Foreskin fibroblast (primary cell): ENCODE measurements at places on chromosomes 12 and 14.

- no peak for DNase-seq
Measured at GRCh38 chr12:43145481-43145880, 406.5 kb downstream of the ADAMTS20 start.

GRCh38 chr14:96734076-96734622, 63.0 kb upstream of the VRK1 start:
- no peak for DNase-seq

DNA sequence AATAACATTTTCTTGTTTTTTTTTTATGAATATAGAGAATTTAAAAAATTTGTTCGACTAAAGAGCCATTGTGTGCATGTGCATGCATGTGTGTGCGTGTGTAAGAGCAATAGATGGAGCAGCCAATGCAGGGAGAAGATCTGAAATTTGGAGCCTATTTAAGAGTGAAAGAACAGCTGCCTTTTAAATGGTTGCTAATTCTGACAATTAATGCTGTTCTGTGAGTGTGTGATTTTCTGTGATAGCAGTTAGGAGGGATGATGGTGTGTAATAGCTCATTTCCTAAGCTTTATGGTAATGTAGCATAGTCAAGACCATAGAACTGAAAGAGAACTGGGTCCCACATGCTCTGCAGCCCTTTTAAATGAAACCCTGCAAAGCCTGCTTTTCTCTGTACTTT, 137.9 kb downstream of the NRXN3 start:
- no peak for DNase-seq

DNA sequence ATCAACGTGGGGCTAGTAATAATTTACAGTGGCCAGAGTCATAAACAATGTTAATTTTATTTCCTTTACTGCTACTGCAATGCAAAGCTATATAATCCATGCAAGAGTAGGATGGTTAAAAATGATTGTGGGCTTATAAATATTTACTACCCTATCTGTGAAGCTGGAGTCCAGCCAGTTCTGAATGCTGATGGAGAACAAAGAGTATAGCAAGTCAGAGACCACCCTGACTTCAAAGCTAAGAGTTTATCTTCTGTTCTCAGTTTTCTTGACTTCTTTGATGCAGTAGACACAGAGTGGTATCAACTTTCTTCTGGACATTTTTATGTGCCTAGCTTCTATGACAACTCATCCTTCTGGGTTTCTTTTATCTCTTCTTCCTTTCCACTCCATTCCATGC, 34.0 kb upstream of the OVCH1 start:
- no peak for DNase-seq

GRCh38 chr12:14193639-14194038, 171.8 kb upstream of the ATF7IP start:
- DNase-seq = no peak

DNA sequence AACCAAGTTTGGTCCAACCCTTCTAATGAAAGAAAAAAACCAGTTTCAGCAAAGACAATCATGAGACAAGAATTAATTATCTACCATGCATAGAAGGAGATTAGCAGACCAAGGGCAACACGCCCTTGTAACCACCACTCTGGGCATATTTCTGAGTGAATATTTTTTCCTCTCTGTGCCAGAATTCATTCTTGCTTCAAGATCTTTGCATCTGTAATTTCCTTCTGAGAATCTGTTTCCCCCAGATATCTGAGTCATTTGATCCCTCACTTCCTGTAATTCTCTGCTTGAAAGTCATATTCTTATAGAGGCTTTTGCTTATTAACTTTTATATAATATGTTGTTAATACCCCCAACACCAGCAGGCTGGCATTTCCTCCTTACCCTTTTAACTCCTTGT, 243.7 kb downstream of the SLC16A7 start:
- peak; percentile 13 for DNase-seq

GRCh38 chr14:94605361-94605760, 6.8 kb upstream of the SERPINA3 start:
- DNase-seq = no peak

DNA sequence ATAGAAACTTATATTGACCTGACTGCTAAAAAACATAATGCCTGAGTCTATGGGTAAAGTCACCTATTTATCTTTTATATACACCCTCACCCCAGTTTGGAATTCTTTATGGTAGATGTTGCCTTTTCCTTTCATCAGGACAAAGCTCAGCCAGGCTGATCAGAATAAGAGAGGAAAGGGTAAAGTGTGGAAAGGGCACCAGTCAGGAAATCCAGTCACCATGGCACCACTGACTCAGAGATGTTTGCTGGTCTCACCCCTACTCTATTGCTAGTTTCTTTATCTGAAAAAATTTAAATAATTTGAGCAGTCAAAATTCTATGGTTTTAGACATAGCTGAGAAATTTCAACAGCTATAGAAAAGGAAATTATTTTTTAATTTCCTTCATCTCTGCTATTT, 49.2 kb upstream of the SSTR1 start:
- DNase-seq = no peak

DNA sequence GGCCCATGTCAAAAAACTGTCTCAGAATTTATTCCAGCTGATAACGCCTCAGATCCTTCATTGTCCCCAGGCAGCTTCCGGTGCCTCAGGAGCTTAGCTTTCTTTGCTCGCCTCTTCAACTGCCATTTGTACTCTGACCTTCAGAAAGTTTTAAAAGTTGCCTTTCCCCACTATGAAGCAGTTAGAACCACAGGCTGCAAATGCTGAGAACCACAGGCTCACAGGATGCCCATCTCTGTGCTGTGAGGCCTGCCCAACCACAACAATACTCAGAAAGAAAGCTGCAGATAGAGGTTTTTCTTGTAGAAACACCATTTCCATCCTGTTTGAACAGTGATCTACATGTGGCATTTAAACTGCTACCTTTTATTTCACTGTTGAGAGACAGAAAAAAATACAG, 131.1 kb downstream of the PRKCH start:
- no peak for DNase-seq

DNA sequence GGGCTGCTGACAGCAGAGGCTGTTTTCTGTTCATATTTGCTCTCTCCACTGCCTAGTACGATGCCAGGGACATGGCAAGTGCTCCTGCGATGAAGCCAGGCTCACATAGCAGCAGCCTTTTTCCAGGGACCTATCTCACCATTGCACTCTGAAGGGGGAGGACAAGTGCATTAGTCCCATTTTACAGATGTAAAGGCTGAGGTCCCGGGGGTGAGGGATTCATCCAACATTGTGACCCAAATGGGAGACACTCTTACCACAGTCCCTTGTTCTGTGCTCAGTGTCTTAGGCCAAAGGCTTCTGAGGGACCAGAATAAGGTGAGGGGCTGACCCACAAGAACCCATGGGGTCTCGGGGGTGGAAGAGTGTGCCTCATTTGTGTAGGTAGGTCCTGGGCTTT, 21.6 kb upstream of the ESRRB start:
- no peak for DNase-seq

GRCh38 chr14:105505101-105505500, 14.1 kb downstream of the TEDC1 start:
- no peak for DNase-seq

DNA sequence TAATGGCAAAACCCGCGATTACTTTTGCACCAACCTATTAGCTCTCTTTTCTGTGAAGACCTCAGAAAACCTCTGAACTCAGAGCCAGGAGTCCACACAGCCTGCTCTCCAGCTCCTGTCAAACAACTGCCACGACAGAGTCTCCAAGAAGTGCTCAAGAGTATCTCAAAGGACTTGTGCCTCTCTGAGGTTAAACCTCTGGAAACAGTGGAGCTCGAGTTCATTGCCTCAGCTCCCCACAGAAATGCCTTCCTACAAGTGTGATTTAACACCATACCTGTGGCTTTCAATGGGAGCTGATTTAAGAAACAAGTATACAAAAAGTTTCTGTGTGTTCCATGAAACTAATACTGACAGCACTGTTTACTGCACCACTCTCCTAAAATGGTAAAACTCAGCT, 20.1 kb downstream of the ACTN1 start:
- DNase-seq = no peak

DNA sequence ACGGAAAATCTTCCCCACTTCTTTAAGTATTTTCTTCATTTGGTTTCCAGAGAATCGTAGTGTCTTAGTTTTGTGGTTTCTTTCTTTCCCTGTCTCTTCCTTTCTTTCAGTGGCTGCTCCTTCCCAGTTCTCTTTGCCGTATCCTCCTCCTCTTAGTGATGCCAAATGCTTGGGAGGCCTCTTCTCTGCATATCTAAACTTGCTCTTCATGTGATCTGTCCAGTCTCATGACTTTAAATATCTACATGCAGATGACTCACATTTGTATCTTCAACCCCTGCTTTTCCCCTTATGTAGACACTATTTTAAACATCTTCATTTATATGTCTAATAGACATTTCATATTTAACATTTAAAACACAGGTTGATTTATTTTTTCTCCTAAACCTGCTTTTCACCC, 149.2 kb downstream of the PTCSC3 start:
- DNase-seq = no peak

- DNase-seq = no peak
Measured at GRCh38 chr12:120362516-120363273, 6.3 kb downstream of the MSI1 start.

DNA sequence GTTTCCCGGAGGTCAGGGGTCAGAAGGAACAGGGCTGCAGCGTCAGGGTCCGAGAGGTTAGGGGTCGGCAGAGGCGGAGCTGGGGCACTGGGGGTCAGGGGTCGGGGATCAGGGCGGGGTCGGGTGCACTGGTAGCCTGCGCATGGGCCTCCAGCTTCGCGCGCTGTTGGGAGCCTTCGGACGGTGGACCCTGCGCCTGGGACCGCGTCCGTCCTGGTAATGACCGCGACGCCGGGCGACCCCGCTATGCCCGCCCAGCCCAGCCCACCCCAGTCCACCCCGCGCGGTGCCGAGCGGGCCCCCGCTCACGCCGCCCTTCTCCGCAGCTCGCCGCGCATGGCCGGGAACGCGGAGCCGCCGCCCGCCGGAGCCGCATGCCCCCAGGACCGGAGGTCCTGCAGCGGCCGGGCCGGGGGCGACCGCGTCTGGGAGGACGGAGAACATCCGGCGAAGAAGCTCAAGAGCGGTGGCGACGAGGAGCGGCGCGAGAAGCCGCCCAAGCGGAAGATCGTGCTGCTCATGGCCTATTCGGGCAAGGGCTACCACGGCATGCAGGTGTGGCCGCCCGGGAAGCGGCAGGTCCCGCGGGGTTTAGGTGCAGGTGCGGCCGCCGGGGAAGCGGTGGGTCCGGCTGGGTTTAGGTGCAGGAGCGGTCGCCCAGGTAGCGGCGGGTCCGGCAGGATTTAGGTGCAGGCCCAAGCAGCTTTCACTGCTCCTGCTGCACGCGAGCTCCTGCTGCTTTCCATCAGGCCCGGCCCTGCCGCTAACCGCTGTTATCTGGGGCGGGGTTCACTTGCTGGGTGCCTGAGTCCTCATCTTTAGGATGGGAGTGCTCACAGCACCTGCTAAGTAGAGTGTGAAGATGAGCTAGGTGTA, 743 bp downstream of the PUS1 start:
- no peak for DNase-seq

DNA sequence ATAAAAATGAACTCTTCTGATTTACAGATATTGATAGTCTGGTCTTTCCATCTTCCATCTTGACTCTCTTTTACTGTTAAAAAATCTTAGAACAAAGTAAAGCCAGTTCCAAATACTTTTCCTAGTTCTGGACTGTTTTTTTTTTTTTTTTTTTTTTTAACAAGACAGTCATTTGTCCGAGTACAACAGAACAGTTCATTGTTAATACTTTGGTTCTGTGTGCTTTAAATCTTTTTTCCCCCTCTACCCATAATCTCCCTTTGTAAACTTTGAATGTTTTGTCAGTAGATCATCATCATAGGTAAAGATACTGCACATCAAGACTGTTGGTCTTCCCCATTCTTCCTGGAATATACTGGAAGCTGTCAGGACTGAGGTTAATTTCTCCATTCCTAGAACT, 38.0 kb downstream of the ADIPOR2 start:
- DNase-seq = no peak

GRCh38 chr12:52380271-52380694, 5.2 kb downstream of the KRT84 start:
- no peak for DNase-seq

DNA sequence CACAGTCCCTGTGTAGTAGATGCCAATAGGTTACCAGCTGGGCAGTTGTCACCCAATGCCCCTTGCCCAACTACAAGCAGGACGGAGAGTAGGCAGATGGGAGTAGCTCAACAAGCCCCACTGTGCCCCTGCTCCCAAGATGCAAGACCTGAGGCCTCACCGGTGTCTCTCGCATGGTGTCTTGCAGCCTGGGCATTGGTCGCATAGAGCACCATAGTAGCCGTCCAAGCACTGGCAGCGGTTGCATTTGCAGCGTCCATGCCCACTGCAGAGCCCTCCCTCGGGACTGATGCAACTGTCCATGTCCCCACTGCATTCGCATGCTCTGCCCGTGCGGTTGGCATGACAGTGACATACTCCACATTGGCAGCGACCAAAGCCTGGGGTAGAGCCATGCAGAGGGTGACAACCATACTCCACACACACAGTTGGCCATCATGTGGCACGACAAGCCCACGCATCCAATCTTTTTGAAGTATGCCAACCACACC, 11.9 kb upstream of the CSAD start:
- DNase-seq = no peak

DNA sequence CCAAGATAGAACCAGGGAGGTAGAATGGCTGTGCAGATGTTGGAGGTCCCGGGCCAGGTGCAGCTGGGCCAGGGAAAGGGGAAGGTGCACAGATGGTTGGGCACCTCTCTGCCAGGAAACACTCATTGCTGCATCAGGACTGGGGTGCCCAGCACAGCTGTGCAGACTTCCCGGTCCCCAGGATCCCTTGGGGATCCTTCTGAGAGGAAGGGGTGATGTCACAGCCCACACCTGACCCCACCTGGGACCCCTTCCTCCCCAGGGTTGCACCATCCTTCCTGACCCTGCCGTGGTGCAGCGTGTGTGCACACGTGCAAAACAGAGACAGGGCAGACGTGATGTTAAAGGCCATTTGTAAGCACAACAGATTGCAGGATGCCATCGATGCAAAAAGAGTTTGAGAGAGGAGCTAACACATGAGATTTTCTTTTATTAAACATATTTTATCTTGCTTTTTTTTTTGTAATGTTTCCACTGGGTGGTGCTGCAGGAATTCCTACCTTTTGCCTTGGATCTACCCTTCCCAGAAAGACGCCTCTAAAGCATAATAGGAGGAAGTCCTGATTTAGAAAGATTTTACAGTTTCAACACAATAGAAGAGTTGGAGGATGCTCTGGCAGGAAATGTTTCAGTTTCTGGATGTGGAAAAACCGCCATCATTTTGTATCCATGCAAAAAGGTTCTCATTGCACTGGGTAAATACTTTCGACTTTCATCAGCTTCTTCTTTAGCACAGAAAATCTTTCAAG, 14.8 kb downstream of the ELK3 start:
- DNase-seq = no peak

DNA sequence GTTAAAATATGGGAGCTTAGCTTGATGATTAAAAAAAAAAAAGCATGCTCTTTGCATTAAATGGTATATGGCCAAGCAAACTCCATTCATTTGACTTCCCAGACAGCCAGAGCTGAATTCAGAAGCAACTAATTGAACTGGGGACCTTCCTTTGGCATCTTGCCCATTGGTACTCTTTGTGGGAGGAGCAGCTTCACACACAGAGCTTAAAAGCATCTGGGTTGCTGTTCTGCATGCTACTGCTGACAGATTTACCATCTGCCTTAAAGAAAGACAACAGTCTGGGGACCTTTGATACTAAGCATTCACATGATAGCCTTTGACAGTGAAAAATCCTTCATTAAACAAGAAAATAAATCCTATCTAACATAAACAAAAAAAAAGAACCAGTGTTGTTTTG, 977.9 kb downstream of the TMTC2 start:
- no peak for DNase-seq

- DNase-seq = no peak
Measured at GRCh38 chr12:117742721-117743120, 226.1 kb downstream of the KSR2 start.
